ENCODE measurements at places on chromosomes 2 and 18. TPM values are rescaled to one million over a fixed set of nuclear protein-coding genes. Genes with fewer than 3 reads are reported as not detected.

DNA sequence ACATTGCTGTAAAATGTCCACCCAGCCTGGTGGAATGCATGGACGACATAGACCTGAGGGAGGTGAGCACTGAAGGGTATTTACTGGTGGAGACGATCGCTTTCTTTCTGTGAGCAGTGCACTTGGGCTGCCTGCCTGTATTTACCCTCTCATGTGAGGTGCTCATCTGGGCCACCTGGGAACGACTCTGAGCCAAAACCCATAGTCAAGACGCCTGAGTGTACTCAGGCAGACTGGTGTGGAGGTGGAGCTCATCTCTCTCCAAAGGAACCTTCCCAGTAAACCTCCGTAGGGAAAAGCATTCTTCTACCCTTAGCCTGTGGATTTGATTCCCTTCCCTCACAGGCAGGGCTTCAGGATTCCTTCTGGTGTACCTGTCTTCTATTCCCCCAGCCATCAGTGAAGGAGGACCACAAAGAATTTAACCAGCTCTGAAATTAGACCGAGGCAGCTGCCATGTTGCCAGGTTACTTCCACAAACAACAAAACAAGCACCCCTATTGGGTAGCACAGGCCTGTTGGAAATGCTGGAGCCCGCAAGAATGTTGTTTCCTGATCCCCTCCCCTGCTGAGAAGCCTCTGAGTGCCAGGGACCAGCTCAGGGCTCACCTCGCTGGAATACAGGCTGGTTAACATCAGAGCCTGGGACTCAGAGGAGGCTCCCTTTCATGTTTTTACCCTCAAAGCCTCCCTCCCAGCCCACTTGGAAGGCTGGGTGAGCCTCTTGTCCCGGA lies 47.5 kb upstream of the TXNDC2 start:
- no peak for DNase-seq

GRCh38 chr18:55102501-55102900 lies 143.2 kb upstream of the CCDC68 start:
- DNase-seq = no peak

The HAUS1 gene
- 31.1 TPM for total RNA-seq

- peak; percentile 65 for DNase-seq
Measured at GRCh38 chr2:201806442-201807170, at the start of gene CDK15. CDK15 (plus strand) TSS chr2:201806537; CDS start chr2:201806665, 128 bp downstream.

GRCh38 chr2:47204691-47205090 lies 49.6 kb upstream of the STPG4 start:
- no peak for DNase-seq

DNA sequence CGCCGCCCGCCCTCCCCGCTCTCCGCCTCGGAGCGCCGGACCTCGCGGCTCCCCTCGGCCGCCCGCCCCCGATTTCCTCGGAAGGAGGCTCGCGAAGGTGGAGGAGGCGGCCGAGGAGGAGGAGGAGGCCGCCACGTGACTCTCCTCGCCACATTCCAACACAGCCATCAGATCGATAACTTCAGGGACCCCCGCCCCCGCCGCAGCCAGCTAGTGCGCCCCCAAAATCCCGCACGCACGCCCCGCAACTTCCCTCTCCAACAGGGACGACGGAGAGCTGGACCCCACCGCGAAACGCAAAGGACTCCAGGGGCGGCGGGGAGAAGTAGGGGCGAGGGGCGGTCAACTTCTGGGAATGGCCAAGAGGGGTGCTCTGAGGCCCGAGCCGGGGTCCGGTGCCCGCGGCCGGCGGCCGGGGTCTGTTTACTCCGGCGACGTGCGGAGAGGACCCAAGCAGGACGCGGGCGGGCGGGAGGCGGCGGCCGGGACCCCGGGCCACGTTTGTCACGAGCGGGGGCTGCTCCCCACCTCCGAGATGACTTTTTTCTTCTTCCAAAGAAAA lies 2.0 kb downstream of the ZNF521 start:
- DNase-seq = peak; percentile 35
